Activated effector memory CD4-positive, alpha-beta T cell treated with Interleukin-2 at 50 U/mL for 16 hours (primary cell): ENCODE measurements at places on chromosomes 12 and 14.

- no peak for DNase-seq
Measured at GRCh38 chr14:73397810-73398209, 60.5 kb downstream of the NUMB start.

- no peak for DNase-seq
Measured at GRCh38 chr12:9699269-9699897, 29.9 kb downstream of the CLEC2D start.

DNA sequence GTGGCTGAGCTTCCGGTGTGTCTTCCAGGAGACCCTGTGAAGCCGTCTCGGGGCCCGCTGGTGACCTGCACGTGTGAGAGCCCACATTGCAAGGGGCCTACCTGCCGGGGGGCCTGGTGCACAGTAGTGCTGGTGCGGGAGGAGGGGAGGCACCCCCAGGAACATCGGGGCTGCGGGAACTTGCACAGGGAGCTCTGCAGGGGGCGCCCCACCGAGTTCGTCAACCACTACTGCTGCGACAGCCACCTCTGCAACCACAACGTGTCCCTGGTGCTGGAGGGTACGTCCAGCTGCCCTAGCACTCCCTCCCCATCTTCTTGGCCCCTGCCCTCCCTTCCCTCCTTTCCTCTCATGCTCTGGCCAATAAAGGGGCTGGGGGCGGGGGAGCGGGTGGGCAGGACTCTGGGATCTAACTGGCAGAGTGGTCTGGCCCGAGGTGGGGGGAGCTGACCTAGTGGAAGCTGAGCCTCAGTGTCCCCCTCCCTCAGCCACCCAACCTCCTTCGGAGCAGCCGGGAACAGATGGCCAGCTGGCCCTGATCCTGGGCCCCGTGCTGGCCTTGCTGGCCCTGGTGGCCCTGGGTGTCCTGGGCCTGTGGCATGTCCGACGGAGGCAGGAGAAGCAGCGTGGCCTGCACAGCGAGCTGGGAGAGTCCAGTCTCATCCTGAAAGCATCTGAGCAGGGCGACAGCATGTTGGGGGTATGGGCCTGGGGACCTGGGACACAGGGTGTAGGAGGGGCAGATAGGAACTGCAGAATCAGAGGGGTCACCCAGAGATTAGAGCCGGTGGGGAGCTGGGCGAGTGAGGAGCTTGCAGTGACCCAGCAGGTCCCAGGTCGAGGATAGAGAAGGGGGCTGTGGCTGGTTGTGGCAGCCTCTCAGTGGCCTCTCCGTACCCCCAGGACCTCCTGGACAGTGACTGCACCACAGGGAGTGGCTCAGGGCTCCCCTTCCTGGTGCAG, 6.0 kb downstream of the ACVRL1 start:
- no peak for DNase-seq

DNA sequence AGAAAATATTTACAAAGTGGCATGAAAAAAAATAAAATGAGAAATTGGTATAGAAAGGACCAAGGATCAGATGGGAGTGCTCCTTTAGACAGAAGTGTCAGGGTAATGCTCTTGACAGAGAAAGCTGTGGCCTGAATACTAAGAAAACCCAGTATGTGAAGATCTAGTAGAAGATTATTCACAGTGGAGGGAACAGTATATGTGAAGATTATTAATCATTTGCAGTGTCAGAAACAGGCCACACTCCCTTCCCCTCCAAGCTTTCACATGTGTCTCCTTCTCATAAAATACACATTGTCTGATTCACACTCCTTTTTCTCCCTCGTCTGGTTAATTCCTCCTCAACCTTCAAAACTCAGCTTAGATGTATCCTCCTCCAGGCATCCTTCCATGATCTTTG, 41.3 kb downstream of the CAPS2 start:
- no peak for DNase-seq

GRCh38 chr12:26016516-26016915, 58.0 kb downstream of the RASSF8 start:
- DNase-seq: no peak
